CD4-positive, alpha-beta T cell treated with Interleukin-15 for 4 hours (primary cell): ENCODE measurements at places on chromosomes 2 and 18.

DNA sequence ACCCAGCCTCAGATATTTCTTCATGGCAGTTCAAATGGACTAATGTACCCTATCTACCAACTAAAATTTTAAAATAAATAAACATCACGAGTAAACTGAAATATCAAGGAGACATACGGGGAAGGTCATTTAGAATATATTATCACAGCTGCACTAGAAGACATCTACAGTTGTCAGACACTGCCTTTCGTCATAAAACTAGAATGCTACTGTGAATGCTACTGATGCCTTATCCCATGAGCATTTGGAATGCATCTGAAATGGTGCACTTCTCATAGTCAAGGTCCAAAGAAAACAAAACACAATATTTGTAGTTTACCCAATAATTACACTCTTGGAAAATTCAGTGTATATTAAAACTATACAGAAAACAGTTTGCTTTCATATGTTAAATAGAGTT is 165.2 kb downstream of the MREG start:
- no peak for DNase-seq

GRCh38 chr18:76619621-76620315 is 124.7 kb upstream of the ZNF516 start:
- no peak for DNase-seq

DNA sequence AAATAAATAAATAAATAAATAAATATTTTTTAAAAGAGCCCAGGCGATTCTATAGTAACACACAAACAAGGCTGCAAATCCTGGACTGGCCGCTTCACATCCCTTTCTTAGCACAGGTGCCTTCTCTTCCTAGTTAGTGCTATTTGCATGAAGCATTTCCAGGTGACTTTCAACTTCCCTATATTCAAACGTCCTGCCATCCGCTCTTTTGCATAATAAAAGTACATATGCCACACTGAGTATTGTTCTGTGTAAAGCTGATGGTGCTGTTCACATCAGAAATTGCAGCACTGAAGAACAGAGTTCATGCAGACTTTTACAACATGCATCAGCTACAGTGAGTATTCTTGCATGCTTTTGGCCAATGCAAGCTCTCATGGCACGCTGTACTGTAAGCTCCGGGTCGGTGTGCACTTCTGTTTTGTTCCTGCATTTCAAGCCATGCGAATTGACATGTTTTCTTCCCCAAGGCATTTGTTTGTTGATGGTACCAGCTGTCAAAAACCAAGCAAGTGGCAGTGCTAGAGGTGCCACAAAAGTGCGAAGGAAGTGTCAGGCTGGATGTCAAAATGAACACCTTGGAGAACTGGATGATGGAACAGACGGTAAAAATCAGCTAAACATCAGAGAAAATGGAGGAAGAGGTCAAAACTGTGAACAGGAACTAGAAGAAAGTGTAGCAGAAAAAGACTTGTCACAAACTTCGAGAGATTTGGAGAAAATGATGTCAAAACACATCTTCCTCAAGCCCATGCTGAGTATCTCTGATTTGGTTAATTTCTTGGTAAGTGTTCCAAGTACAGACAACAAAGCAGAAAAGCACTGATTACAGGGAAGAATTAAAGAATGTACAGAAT is 25.5 kb upstream of the CEP68 start:
- no peak for DNase-seq

GRCh38 chr18:9135912-9136314 is 668 bp upstream of the ANKRD12 start:
- peak; percentile 52 for DNase-seq

- DNase-seq = no peak
Measured at GRCh38 chr2:127155947-127156346, 49.0 kb upstream of the BIN1 start.

DNA sequence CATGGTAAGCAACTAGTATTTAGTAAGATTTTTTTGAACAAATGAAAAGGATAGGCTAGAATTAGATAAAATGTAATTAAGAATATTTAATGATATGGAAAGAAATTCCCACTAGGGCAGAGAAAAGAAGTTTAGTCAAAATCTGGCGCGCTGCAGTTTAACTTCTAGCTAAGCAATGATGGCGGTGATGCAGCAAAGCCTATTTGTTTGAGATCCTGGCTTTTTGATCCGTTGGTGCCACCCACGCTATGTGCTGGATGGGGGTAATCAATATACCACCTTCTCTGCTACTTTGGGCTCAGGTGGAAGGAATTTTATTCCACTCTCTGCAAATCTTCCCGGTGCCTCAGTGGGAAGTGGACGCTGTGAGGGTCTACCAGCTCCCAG is 421 bp upstream of the FAM171B start:
- no peak for DNase-seq

- peak; percentile 60 for DNase-seq
Measured at GRCh38 chr2:136242687-136243277, 124.8 kb upstream of the CXCR4 start.

GRCh38 chr2:224165901-224166319 is 126.8 kb upstream of the SERPINE2 start:
- no peak for DNase-seq

DNA sequence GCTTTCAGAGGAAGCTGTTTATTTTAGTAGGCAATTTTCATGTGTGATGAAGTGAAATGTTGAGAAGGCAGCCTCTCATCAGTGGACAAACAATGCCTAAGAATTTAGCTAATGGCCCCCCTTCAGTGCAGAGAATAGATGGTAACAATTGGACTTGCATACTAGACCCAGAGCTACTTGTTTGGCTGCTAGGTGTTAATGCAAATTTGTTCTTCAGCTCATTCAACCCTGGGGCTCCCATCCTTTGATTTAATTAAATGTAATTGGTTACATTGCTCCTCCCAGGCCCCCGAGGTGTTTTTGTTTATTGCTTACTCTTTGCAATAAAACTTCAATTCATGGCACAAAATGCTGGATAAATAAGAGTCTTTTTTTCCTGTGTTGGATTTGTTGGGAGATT is 68.6 kb downstream of the CAMKMT start:
- no peak for DNase-seq

DNA sequence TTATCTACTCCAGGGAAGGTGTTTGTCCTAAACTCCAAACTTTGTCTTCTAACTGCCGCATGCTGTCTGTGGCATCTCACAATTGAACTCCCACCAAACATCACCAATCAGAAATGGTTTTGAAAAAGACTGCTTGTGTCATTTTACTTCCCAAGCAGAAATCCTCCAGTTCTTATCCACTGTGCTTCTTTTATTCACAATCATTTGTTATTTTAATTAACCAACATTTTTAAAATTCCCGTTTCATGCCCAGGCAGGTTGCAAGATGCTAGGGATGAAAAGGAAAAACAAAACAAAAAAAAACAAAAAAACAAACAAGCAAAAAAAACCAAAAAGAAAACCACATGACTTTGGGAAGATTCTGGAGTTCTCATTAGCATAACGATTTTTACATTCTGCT is 63.5 kb upstream of the RAB27B start:
- no peak for DNase-seq

- no peak for DNase-seq
Measured at GRCh38 chr2:227888289-227888688, 16.9 kb downstream of the DAW1 start.

- no peak for DNase-seq
Measured at GRCh38 chr2:160489111-160489510, 4.5 kb downstream of the RBMS1 start.

GRCh38 chr2:604385-604784 is 72.8 kb downstream of the TMEM18 start:
- no peak for DNase-seq

DNA sequence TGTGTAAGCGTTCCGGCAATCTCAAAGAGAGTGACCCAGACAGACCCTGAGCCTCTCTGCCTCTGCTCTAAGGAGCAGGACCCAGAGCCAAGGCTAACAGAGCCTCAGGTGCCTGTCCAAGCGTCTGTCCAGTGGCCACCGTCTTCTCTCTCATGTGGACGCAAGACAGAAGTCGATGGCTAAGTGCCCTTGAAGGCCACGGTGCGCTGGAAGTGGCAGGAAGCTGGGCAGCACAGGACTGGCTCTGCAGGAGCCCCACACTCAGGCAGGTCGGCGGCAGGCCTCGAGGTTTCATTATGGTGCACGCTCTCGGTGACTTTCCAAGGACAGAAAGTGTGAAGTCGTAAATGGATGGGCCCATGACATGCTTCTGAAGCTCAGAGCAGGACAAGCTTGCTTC is 49.1 kb downstream of the HDAC4 start:
- no peak for DNase-seq

DNA sequence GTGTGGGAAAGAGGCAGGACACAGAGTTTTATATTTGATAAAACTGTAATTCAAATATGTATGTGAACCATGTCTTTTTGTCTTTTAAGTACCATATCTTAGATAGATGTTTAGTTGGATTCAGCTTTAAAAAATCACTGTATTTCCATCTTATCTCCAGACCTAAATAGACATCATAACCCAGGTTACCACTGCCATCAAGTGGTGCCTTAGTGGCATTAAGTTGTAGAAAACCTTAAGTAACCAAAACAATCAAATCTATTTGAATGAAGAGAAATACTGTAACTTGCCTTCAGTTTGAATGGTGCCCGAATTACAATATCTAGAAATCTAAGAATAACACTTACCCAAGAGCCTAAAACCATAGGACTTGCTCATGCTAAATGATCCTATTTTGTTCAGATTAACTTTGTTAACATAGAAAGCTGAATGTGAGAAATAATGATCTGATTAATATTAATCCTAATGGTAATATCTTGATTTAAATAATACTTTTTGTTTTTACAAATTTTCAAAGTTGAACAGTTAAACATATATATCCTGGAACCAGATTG is 92.5 kb upstream of the MAP2 start:
- no peak for DNase-seq

DNA sequence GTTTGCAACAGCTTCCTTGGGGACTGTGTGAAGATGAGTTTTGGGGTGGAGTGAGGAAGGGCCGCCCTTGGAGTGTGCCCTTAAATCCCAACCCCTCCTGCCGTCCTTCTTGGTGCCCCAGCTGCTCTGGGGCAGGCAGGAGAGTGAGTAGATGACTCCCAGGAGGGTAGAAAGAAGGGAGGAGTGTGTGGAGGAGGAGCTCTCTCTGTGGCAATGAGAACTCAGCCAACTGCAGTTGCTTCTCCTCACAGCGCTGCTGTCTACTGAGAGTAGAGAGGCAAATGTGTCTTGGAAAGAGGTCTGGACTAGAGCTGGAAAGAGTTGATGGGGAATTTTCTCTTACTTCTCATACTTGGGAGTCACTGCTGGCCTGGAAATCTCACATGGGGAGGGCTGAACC is 21.8 kb upstream of the SIX2 start:
- no peak for DNase-seq

- DNase-seq = no peak
Measured at GRCh38 chr2:139045524-139045923, 265.3 kb upstream of the NXPH2 start.

DNA sequence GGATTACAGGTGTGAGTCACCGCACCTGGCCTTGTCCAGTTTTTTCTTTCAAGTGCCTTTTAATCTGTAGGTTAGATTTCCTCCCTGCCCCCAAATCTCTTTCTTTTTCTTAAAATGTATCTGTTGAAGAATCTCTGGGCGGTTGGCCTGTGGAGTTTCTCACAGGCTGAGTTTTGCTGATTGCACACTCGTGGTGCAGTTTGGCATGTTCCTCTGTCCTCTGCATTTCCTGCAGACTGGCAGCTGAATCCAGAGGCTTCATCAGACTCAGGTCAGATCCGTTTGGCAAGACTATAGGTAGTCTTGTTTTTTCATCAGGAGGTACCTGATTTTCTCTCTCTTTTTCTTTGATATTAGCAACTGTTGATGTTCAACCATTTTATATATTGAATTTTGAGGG is 5.5 kb downstream of the CASP10 start:
- DNase-seq = no peak

DNA sequence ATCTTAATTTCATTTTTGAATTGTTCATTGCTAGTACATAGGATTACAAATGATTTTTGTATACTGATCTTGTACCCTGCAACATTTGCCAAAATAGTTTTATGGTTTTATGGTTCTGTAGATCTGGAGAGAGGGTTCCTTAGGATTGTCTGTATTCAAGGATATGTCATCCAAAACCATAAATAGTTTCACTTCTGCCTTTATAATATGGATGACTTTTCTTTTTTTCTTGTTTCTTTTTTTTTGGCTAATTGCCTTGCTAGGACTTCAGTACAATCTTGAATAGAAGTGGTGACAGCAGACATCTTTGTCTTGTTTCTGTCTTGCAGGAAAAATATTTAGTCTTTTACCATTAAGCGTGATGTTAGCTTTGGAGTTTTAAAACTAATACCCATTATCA is 383.9 kb upstream of the HS6ST1 start:
- no peak for DNase-seq
